ENCODE measurements at places on chromosomes 12 and 14.

GRCh38 chr14:62528296-62528695 lies 517.0 kb downstream of the KCNH5 start:
- DNase-seq: no peak

GRCh38 chr12:98592825-98593322 lies 612 bp upstream of the SLC25A3 start:
- DNase-seq: no peak

GRCh38 chr14:42665083-42665482 lies 1058.4 kb downstream of the LRFN5 start:
- no peak for DNase-seq

DNA sequence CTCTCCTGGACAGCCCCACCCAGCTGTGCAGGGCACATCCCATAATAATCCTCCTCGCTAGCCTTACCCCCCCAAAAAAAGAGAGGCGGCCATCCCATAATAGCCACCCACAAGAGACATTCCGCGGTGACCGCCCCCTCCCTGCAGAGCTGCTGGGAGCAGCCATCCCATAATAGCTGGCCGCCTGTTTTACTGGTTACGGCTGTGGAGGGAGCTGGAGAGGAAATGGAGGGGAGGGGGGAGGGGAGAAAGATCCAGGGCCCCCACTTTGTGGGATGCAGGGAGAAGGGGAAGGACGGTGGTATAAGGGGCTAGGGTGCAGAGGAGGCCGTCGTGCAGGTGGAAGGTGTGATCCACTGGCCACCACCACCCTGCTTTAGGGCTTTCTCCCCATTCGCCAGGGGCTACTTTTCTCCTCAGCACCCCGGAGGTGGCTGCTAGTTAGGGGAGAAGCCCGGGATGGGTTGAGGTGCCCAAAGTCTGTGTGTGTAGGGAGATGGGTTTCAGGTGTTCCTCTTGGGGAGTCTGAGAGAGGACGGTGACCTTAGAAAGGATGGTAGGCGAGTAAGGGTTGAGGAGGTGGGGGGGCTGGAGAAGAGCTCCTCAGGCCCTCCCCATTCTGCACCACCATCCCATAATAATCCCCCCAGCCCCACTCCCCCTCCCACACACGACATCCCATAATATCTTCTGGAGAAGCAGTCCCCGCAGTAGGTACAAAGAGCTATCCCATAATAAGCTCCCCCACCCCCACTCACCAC lies 6.0 kb upstream of the CHD4 start:
- no peak for DNase-seq

DNA sequence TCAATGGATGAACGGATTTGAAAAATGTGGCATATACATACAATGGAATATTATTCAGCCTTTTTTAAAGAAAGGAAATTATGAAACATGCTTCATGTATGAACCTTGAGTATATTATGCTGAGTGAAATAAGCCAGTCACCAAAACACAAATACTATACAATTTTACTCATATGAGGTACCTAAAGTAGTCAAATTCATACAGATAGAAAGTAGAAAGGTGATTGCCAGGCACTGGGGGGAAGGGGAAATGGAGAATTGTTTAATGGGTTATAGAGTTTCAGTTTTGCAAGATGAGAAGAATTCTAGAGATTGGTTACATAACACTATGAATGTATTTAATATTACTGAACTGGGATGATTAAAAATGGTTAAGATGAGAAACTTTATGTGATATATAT lies 171.4 kb downstream of the TMTC3 start:
- DNase-seq: no peak

- DNase-seq: no peak
These were observed 280.6 kb upstream of the RTL1 start for GRCh38 chr14:101184104-101184455.

DNA sequence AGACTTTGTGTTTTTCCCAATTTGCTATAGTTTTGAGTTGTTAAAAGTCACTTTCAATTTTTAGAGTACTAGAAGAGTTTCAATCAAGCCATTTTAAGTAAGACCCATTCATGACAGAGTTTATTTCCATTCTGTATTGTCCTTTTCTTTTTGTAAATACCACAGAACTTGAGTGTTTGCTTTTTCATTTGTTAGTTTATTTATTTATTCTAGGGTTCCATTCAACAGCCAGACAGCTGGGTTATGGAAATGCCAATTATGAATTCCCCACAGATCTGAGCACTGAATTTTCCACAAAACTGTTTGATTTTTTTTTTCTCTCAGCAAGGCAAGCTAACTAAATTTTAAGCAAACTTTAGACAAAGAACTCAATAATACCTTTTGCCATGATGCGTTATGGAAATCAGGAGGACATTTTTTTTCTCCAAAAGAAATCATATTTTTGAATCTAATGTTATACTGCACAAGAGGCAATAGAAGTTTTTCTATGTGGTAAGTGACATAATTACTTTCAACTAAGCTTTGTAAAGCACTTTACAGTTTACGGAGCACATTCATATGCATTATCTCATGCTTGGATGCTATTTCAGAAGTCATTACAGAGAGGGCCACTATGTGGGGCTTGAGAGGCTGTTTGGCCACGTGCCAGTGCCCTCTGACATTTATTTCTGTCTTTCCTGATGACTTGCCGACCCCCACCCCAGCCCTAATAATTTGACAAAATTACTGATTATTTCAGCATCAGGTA lies 181.5 kb downstream of the VRK1 start:
- no peak for DNase-seq

DNA sequence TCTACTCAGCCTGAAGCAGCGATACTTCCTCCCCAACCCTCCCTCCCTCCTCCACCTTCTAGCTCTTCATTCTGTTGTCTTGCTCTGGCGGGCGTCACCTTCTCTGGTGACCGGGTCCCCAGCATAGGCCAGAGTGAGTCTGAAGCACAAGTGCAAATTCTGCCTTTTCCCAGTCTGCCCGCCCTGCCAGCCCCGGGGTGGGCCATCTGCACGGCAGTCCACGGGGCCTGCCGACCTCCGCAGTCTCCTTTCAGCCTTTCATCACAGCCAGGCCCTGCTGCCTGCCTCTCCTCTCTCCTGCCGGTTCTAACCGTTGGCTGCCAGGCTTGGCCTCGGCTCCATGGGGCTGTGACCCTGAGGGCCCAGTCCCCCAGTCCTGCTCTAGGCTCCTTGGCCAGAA lies 58.7 kb downstream of the TESC start:
- no peak for DNase-seq

DNA sequence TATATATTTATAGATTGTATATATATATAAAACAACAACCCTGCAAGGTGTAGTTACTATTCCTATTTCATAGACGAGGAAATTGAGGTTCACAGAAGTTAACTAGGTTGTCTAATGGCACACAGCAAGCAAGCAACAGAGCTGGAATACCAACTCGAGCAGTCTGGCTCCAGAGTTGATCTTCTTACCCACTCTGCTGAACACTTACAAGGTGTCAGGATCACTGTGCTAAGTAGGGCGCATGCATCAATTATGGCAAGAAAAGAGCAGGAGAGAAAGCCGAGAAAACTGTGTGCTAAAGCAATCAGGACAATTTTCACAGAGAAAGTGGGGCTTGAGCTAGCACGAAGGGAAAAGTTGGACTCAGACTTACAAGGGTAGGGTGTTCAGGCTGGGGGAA lies 15.9 kb upstream of the ARMH4 start:
- no peak for DNase-seq

DNA sequence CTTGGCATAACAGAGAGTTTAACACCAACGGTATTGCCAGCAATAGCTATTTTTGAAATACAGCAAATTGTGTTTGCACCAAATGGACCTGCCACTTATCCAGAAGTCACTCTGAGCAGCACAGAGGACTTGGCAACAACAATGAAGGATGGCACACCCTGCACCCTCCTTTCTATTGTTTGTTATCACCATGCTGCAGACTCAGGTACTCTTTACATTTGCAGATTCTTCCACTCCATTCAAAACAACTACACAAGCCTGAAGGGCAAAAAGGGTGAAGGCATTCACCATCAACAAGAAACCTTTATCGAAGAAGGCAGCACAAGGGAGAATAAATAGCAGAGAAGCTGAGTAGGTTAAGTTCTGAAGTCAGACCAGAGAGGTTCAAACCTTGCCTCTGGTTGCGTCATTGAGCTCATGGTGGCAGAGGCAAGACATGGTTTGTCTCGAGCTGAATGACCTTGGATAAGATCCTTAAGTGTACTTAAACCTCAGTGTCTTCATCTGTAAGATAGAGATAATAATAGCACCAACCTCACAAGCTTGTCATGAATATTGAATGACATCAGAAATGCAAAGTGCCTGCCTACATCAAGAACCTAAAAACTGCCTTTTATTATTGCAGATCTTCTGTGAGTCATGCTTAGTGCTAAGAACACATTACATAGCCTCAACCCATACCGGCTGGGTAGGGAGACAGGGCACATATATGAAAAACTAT lies 1.4 kb upstream of the ACSM4 start:
- DNase-seq: no peak

DNA sequence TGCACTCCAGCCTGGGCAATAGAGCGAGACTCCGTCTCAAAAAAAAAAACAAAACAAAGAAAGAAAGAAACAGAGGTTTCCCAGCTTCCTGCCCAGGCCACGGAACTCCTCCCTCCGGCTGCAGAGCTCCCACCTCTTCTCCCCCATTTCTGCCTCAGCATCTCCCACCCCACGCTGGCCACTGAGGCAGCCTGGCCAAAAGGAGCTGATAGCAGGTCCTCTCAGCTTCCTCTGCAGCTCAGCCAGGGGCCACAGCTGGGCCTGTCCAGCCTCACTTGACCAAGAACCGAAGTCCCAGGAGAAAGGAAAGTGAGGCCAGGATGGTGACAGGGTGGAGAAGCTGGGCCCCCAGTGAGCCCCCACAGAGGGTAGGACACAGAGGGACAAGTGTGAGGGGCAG lies 33.4 kb upstream of the CD9 start:
- no peak for DNase-seq

DNA sequence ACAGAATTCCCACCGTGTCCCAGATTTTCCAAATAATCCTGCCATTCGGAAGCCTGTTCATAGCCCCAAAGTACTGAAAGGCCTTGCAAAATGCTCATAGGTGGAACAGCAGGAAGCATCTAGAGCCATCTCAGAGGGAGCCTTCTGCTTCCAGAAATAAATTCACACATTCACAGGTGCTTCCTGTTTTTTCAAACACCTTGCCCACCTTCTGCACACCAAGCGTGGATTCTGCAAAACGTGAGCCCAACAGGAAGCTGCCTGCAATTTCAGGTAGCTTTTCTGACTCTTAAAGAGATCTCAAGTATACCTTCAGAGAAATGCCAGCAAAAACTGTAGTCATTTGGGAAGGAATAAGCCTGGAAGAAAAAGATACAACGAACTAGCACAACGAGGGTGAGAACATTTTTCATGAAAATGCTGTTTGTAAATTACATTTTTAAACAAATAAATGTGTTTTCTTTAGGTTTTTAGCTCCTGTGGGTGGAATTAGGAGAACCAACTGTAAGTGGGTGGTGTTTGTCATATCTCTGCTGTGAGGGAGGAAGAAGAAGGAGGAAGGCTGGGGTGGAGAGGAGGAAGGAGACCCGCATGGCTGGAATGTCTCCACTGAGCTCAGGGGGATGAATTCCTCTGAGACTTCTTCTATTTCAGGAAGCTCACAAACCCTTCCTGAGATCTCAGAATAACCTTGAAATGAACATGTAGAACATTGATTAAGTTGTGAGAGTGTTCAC lies at the start of gene IFNG-AS1:
TSS of gene IFNG-AS1 (plus strand) at position 264 of the 737 bp plus-strand sequence.
- DNase-seq: no peak

Data from stimulated activated CD8-positive, alpha-beta memory T cell treated with anti-CD3 and anti-CD28 coated beads, Interleukin-15, amount 100 ng/mL, for 48 hours (primary cell).